Neural crest cell (in vitro differentiated cells): ENCODE measurements at places on chromosomes 11 and 22. TPM values are rescaled to one million over a fixed set of nuclear protein-coding genes. Genes with fewer than 3 reads are reported as not detected.

Gene DGCR6
- total RNA-seq, result 4.8 and 4.9 TPM in 2 replicates

Gene SORL1
- 11.8 and 13.8 TPM in 2 replicates for total RNA-seq

Gene APOBEC3C
- total RNA-seq, result 8.1 and 9.5 TPM in 2 replicates

Gene DMC1
- 8.1 and 9.0 TPM in 2 replicates for total RNA-seq

Gene OR2AT4
- total RNA-seq, result not detected in 2 replicates

Gene DLG2
- 2.1 and 3.6 TPM in 2 replicates for total RNA-seq

Gene KCNA4
- 1.2 TPM in 2 replicates for total RNA-seq

Gene TSSK2
- total RNA-seq, result not detected in 2 replicates

Gene HORMAD2
- total RNA-seq, result not detected in 2 replicates

Gene OR5P2
- not detected in 2 replicates for total RNA-seq

Gene NRGN
- 30.3 and 30.7 TPM in 2 replicates for total RNA-seq

DNA sequence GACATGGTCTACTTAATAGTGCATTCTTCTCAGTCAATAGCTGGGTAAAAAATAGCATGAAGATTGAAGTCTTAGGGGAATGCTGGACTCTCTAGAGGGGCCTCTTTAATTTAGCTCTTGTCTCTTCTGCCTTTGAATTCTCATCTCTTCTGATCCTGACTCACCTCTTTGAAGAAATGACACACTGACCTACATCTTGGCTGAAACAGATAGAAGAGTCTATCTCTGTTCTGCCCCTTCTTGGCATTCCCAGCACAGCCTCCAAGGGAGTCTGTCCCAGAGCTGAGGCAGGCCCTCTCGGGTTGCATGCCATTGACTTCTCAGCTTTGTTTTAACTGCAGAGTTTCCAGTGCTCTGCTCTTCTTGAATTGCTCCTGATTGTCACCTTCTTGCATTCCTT is 55.7 kb downstream of the PTPRJ start:
- DNase-seq, result no peak

- no peak for DNase-seq
Observed at GRCh38 chr11:120928627-120929026, 95.3 kb upstream of the TBCEL start.

GRCh38 chr11:77039491-77040400 is 5.5 kb downstream of the B3GNT6 start:
- DNase-seq, result peak; percentile 57

GRCh38 chr11:86938900-86939880 is 16.0 kb downstream of the FZD4 start:
- no peak for DNase-seq

- no peak for DNase-seq
Observed at GRCh38 chr11:59900366-59901126, 22.0 kb downstream of the OOSP3 start.

GRCh38 chr11:115222218-115222862 is 281.9 kb downstream of the CADM1 start:
- no peak for DNase-seq

GRCh38 chr22:43151251-43152002 is at the start of gene TSPO:
TSS of gene TSPO (plus strand) at chr22:43151559. CDS start at chr22:43159239, 7,680 bp downstream.
- DNase-seq, result peak; percentile 29

- DNase-seq, result no peak
Observed at GRCh38 chr11:7927635-7928034, 3.4 kb downstream of the OR10A6 start.

DNA sequence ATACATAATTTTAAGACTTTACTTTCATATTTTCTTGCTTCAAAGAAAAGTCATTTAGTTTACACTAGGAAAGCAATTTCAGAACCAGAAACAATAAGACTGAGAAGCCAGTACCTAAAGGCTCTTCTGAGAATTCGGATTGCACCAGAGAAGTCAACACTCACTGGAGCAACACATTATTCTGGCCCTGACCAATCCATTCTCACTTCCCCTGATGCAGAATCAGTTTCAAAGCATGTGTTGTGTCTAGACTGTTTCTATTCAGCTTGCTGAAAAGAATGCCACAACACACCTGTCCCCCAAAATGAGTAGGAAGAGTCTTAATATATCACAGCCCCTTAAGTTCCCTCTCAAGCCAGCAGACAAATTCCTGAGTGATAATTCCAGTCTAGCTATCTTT is 1074.3 kb upstream of the TENM4 start:
- no peak for DNase-seq

- no peak for DNase-seq
Observed at GRCh38 chr11:46351148-46351547, 3.9 kb downstream of the DGKZ start.

GRCh38 chr11:42249956-42250355 is 790.5 kb upstream of the LRRC4C start:
- DNase-seq, result no peak

DNA sequence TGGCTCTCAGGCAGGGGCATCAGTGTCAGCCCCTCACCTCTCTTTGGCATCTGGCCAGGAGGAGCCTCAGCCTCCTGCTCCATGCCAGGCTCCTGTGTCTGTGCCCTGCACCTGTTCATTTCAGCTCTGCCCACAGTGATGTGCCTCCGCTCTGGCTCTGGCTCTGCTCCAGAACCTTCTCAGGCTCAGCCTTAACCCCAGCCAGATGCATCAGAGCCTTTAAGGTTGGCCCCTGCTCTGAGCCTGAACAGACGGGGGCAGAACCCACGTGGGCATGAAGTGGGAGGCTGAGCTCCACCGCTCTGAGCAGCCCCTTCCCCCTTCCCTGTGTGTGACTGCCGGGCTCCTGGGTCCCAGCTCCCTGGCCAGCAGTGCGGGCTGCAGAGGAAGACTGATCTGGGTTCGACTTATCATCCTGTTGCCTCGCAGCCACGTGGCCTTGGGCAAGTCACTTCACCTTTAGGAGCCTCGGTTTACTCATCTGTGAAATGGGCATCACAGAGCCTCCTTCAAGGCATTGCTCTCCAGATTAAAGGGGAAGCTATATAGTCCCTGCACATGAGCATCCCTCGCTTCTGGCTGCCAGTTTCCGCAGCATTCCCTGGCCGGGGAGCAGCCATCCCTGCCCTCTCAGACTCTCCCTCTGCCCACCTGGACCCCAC is 44.7 kb upstream of the RTL6 start:
- DNase-seq, result no peak

DNA sequence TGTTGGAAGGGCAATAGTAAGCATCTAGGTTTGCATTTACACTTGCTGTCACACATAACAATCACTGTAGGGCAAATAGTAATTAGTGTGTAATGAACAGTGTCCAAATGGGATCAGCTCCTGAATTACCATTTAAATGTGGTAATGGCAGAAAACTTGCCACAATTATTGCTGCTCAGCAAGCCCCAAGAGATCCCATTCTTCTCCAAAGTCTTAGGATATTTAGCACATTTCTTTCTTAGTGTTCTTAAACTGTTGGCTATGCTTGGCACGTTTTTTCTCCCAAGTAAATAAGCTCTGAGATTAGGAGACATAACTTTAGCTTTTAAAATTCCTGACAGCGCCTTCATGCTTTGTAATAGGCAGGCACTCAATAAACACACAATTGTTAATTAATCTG is 1037.0 kb downstream of the DLG2 start:
- no peak for DNase-seq

DNA sequence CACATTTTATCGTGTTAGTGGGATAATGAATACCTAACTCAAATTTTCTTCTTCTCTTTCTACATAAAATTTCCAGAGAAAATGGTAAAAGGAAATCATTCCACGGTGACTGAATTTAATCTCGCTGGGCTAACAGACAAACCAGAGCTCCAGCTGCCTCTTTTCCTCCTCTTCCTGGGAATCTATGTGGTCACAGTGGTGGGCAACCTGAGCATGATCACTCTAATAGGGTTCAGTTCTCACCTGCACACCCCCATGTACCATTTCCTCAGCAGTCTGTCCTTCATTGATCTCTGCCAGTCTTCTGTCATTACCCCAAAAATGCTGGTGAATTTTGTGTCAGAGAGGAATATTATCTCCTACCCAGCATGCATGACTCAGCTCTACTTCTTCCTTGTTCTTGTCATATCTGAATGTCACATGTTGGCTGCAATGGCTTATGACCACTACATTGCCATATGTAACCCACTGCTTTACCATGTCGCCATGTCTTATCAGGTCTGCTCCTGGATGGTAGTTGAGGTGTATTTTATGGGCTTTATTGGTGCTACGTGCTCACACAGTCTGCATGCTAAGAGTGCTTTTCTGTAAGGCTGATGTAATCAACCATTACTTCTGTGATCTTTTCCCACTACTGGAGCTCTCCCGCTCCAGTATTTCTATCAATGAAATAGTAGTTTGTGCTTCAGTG is 24.1 kb downstream of the OR10D3 start:
- no peak for DNase-seq

DNA sequence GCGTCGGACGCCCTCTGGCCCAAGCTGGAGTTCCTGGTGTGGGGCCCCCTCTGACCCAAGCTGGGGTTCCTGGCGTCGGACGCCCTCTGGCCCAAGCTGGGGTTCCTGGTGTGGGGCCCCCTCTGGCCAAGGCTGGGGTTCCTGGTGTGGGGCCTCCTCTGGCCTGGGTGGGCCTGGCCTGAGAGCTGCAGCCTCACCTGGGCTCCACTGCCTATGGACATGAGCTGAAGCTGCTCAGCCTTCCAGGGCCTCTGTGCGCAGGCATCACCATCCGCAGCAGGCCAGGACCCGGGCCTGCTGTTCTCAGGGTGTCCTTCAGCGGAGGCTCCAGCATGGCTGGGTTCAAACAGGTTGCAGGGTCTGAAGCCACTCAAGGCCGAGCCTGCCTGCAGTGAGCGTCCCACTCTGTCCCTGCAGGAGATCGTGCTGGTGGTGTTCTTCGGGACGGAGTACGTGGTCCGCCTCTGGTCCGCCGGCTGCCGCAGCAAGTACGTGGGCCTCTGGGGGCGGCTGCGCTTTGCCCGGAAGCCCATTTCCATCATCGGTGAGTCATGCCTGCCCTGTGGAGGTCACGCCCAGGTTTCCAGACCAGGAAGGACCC is 125.5 kb downstream of the KCNQ1 start:
- DNase-seq, result no peak

DNA sequence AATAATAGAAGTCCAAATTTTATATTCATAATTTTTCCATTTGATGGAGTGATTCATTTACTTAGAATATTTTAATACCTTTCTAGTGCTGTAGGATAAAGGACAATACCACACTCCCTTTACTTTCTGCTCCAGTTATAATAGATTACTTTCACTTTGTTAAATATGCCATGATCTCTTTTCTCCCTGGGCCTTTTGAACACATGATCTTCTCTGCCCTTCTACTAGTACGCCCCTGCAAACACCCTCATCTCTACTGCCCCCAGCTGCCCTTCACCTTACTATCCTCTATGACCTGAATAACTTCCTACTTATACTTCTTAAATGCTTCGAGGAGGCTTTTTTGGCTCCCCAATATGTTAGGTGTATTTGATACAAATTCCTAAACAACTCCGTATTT is 177.3 kb downstream of the GUCY1A2 start:
- no peak for DNase-seq

DNA sequence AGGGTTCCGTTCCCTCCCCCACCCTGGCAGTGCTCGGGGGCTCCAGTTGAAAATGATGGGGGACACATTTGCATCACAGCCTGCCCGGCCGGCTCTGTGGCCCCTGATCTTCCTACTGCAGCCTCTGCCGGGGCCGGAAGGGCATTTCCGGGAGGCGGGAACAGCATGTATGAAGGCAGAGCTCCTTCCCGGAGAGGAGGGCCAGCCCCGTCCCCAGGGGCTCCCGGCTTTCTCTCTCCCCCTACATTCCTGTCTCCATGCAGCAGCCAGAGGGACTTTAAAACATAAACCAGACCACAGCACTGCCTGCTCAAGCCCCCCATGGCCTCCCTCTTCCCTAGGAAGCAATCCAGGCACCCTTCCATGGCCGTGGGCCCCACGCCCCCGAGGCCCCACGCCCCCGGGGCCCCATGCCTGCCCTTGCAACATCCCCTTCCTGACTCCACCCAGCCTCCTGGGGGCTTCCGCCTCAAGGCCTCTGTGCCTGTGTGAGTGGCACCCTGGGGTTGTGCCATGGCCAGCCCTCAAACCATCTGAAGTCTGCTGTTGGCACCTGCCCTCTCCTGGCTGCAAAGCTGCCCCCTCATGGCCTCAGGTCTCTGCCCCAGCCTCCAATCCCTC is 73.1 kb downstream of the CDKN1C start:
- DNase-seq, result no peak

GRCh38 chr22:40270748-40271373 is 75.4 kb upstream of the ADSL start:
- DNase-seq, result no peak

GRCh38 chr22:20656902-20657836 is 116.7 kb upstream of the SERPIND1 start:
- DNase-seq, result no peak

- no peak for DNase-seq
Observed at GRCh38 chr11:88246696-88247095, 71.5 kb upstream of the RAB38 start.
